ENCODE measurements at places on chromosomes 5 and 9.

DNA sequence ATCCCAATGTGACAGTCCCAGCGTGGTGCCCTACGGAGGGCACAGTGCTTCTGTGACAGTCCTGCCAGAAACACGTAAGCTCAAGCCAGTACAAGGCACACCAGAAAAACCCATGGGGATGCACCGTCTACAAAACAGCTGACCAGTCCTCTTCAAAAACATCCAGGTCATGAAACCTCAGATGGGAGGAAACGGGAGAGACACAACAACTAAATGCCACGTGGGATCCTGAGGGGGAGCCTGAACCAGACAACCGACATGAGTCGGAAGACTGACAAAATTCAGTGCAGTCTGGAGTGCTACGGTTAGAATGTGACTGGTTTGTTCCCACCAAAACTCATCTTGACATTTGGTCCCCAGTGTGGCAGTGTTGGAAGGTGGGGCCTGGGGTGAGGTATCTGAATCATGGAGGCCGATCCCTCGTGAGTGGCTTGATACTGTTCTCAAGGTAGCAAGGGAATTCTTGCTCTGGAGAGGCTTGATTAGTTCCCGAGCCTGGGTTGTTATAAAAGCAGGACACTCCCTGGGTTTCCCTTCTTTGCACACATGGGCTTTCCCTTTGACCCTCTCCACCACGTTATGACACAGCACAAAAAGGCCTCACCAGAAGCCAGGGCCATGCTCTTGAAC is 55.4 kb downstream of the ADAMTS2 start:
- no peak for DNase-seq

DNA sequence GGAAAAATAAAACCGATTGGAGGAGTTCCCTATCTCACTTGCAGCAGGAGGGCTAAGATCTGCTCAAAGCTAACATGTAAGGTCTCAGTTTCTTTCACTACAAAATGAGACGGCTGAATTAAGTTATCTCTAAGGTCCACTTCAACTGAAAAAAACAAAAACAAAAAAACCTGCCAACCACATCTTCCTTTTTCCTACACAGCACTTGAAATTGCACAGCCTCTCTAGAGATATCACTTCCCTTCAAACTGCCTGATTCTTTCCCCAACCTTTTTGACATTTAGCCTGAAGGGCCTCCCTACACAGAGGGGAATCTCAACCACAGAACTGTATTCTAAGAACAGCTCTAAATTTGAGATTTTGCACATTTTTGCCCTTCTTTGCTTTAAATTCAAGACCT is 227.9 kb upstream of the TARS1 start:
- no peak for DNase-seq

DNA sequence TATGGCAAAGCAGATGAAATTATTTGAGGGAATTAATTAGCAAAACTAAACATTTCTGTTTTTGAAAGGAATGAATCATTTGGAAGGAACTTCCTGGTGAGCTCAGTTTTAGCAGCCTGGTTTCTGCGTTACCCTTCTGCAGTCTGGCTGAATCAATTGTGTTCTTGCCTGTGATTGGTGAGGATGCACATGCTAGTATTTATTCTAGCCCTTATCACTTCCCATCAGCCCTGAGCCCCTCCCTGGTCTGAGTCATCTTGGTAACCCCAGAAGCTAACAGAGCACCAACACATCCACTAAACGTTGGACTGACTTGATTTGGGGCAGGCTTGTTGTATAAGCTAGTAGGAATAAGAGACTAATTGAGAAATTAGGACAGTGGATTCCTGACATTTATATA is 6.6 kb downstream of the TJP2 start:
- peak; percentile 77 for DNase-seq

DNA sequence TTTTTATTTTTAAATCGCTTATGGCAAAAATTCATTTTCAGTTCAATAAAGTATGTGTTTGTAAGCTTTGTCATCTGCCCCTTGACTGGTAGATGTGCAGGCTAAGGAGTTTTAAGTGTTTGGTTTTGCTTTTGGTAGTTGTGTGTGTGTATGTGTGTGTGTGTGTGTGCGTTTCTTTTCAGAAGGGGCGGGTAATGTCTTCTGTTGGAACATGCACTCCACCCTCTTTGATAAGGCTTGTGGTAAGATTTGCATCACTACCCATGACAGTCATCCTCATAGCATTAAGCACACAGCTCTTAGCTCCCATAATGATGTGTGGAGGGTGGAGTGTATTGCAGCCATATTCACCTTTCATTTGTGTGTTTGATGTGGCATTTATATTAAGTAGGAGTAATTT is 92.1 kb upstream of the FSD1L start:
- DNase-seq, result no peak

DNA sequence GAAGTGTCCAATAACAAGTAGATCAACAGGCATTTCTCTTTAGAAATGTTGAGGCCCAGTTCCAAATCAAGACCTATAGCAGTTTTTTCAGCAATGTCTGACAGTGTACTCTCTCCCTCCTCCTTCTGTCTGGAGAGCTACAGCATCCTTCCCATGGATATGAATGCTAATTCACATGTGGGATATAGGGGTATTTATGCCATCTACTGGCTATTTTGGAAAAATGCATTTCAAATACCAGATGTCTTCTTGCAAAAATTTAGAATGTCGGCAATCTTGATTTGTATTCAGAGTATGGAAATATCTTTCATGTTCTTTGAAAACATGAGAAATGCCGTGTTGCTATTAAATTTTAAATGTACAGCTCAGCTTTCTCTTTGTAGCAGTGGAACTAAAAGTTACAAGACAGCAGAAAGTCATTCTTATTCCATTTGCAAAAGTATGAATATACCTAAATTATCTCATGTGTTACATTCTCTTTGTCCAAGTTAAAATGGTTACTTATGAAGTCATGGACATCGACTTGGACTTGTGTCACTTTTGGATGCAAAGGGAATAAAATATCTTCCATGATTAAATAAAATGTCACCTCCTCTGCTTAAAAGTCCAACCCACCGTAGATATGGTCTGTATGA is 647.8 kb downstream of the TAF11L14 start:
- DNase-seq, result no peak

DNA sequence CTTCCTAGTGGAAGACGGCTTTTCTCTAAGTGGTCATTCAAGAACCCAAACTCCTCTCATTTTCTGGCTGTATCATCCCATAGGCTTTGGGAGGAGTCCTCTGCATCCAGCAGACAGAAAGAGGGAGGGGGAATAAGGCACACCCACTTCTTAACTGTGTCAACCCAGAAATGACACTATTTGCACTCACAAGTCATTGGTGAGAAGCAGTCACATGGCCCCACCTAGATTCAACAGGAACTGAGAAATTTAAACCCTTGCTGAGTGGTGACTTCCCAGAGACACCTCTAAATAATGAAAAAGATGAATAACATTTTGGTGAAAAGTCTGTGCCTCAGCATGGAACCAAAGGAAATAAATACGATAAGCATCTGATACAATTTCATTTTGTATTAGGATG is 120.0 kb downstream of the MCTP1 start:
- DNase-seq, result no peak

GRCh38 chr9:127087836-127088235 is 34.6 kb downstream of the ANGPTL2 start:
- peak; percentile 28 for DNase-seq

- DNase-seq, result no peak
These were observed 460.2 kb downstream of the NR2F1-AS1 start for GRCh38 chr5:93120771-93121170.

- no peak for DNase-seq
These were observed 303 bp downstream of the LIFR start for GRCh38 chr5:38556088-38556598.

GRCh38 chr5:134463176-134463720 is 51.6 kb upstream of the CDKN2AIPNL start:
- no peak for DNase-seq

GRCh38 chr5:179274321-179275315 is 70.6 kb downstream of the ADAMTS2 start:
- no peak for DNase-seq

GRCh38 chr9:108477529-108478006 is 378.2 kb downstream of the ACTL7B start:
- DNase-seq, result no peak

- DNase-seq, result peak; percentile 67
These were observed 7.3 kb upstream of the IL4 start for GRCh38 chr5:132666310-132667123.

GRCh38 chr9:68751556-68751955 is 46.5 kb downstream of the PIP5K1B start:
- DNase-seq, result no peak

- DNase-seq, result no peak
These were observed 24.5 kb downstream of the ADAMTS12 start for GRCh38 chr5:33867241-33867640.

DNA sequence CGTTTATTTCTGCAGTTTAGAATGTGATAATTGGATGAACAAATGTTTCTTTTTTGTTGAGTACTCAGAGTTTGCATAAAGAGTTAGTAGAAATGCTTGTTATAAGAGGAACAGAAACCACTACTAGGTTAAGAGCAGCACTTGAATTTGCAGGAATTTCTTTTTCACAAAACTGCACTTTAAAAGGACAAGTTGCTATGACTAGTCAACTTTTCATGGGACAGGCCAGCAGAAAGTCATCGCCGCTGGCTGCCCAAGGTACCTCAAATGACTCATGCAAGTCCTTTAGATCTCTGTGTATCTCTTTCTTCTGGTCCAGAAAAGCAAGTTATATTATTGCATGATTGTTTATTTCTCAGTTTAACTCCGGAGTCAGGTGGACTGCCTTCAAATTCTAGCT is 97.3 kb upstream of the HMHB1 start:
- DNase-seq, result no peak
